ENCODE measurements at places on chromosomes 7 and 10.
A peak's percentile ranks its signal among the peaks of the same experiment; 100 is the strongest.

DNA sequence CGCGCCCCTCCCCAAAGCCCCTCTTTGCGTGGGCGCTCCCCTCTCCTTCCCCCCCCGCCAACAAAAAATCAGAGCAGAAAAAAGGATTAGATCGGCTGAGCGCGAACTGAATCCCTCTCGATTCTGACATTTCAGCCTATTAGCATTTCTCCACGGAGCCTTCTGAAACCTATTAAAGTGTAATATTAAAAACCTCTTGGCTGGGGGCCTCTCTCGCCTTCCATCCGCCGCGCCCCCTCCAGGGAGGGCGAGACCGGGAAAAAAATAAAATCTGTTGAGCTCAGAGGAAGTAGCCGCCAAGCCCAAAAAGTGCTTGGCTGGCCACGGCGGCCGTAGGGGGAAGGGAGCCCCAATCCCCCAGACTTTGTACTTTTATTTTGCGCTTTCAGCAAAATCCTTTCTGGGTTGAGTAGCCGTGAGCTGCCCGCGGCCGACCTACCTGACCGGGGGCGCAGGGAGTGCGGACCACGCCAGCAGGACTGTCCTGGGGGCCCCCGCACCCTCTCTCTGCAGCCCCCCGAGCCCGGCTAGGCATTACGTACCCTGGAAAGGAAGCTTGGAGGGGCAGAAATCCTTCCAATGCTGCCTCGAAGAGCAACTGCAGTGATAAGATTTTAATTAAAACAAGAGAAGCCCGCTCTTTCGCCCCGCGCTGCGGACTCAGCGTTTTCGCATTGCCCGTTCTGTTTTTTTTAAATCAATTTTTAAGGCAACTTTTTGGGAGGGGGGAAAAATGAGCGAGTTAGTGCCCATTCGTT is 1.3 kb upstream of the TNRC18 start:
- no peak for DNase-seq

DNA sequence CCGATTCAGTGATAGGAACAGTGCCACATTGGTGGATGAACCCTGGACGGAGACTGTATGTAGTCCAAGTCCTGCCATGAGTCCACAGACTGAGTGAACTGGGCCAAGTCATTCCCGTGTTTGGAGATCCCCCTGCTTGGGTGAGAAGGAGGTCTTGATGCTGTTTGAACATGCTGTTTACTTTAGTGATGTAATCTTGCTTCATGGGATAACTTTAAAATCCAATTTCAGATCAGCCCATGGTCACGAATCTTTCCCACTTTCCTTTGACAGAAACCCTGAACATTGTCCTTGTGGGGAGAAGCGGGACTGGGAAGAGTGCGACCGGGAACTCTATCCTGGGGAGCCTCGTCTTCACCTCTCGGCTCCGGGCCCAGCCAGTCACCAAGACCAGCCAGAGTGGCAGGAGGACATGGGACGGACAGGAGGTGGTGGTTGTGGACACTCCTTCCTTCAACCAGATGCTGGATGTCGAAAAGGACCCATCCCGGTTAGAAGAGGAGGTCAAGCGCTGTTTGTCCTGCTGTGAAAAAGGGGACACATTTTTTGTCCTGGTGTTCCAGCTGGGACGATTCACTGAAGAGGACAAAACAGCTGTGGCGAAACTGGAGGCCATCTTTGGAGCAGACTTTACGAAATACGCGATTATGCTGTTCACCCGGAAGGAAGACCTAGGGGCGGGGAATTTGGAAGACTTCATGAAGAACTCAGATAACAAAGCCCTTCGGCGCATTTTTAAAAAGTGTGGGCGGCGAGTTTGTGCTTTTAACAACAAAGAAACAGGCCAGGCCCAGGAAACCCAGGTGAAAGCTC is 26.6 kb downstream of the GIMAP8 start:
- DNase-seq = peak; percentile 49

GRCh38 chr7:102425639-102426267 is 7.6 kb upstream of the ORAI2 start:
- DNase-seq = peak; percentile 81

GRCh38 chr10:79472951-79473350 is 27.5 kb upstream of the ZCCHC24 start:
- no peak for DNase-seq

- no peak for DNase-seq
Measured at GRCh38 chr10:62709200-62709599, 95.3 kb upstream of the ADO start.

DNA sequence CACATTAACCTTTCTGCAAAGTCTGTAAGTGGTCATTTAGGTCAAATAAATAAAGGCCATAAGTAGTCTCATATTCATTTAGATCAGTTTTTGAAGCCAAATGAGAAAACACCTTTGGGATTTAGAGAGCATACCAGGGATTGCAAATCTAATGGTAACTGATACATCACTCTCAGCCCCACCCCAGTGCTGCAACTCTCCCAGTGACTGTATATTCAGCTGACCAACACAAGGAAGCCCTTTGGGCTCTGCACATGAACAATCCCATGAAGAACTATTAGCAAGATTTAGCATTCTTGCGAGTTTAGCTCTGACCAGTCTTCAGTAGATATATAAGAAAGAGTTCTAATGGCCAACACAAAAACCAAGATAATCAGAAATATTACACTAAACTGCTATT is 252.3 kb downstream of the CSTF2T start:
- no peak for DNase-seq

DNA sequence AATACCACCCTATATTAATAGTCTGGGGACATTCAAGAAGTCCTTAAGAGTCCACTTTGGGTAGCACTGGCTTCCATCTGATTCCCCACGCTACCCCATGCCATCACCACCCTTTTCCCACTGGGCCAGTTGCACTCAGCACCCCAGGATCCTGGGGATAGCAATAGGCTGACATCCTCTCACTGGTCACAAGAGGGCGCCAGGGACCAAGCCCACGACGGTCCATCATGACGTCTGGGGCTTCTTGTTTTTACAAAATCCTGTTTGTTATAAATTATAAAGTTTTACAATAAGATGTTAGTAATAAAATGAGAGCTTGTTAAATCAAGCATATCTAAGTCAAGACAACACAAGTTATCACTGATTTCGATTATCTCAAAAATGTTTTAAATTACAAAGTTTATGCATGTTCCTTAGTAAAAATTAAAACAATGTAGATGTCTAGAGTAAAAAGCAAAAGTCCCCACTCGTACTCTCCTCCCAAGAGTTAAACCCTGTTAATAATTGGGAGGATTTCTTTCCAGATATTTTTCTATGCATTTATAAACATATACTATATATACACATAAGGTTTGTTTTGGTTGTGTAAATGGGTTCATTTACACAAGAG is 15.4 kb downstream of the GPNMB start:
- DNase-seq = peak; percentile 42

DNA sequence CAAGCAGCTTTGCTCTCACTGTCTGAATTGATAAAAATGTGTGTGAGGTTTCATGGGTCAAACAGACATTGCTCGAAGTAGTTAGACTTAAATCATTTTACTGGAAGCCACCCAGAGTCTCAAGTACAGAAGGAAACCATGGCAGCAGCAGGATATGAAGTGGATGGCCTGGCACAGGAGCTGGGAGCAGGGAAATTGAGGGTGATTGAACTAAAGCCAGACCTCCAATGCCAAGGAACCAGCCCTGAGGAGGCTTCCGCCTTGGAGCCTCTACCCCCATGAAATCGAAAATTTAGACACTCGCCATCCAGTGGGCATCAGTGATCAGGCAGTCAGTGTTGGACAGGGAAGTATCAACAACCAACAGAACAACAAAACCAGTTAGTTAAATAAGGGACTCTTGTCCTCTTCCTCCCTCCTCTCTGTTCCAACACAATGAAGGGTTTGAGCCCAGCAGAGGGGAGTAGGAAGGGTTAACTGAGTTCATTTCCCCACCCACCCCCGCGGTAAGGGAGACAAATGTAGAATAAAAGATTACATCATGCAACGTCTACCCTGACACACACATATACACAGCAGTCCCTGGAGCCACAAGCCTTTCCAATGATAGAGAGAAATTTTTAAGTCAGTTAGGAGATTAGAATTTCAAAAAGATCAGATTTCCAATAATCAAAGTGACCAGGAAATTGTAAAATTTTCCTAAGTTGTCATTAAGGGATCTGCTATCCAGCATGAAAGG is 156.3 kb downstream of the SLC16A9 start:
- DNase-seq = no peak

- no peak for DNase-seq
Measured at GRCh38 chr7:26954951-26955350, 90.6 kb upstream of the SKAP2 start.

- no peak for DNase-seq
Measured at GRCh38 chr10:93566435-93567276, at the start of gene FFAR4. Gene FFAR4, plus strand, starts transcription at chr10:93566665. Its CDS starts 56 bp downstream, at chr10:93566721.

- DNase-seq = no peak
Measured at GRCh38 chr7:124022551-124022950, 10.3 kb downstream of the TMEM229A start.

- no peak for DNase-seq
Measured at GRCh38 chr7:5472432-5473315, 49.0 kb upstream of the TNRC18 start.

- no peak for DNase-seq
Measured at GRCh38 chr7:17948526-17949238, 8.4 kb upstream of the SNX13 start.

GRCh38 chr10:78581133-78581694 is 487.6 kb upstream of the ZMIZ1 start:
- no peak for DNase-seq

GRCh38 chr10:77844713-77845445 is 81.7 kb downstream of the DLG5 start:
- no peak for DNase-seq

DNA sequence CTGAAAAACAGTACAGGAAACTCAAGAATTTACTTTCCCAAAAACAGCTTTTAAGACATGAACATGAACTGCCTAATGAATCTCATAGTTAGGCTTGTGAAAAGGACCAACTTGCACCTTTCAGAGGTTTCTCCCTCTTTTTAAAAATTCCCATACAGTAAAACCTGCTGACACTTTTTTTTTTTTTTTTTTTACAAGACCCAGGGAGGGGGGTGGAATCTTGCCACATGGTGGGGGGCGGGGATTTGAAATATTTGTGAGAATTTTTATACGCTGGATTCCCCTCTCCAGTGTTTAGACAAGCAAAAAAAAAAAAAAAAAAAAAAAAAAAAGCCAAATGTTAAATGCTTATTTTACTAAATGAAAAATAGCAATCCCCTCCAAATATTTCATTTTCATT is 57.4 kb downstream of the HIBADH start:
- DNase-seq = no peak

- DNase-seq = no peak
Measured at GRCh38 chr7:1233333-1234048, 819 bp downstream of the UNCX start.

DNA sequence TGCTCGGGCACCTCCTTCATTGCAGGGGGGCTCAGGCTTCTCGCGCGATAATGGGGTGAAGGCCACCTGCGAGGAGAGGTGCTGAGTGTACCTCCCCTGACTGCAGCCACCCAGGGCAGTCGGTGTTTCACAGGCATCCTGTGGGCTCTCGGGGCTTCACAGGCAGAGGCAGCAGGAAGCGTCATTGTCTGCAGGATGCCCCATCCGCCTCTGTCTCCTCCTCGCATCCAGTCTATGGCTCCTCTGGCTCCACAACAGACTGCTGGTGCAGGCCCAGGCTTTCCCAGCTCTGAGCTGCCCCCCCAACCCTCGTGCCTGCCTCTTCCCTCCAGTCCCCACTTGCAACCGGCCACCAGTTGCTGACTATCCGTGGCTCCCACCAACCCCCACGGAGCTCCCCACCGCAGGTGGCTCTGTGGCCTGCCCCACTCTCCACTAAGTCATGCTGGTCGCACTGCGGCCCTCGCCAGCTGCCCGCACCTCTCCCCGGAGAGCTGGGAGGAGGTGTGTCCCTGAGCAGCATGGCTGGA is 36.5 kb downstream of the CAMK2B start:
- no peak for DNase-seq

DNA sequence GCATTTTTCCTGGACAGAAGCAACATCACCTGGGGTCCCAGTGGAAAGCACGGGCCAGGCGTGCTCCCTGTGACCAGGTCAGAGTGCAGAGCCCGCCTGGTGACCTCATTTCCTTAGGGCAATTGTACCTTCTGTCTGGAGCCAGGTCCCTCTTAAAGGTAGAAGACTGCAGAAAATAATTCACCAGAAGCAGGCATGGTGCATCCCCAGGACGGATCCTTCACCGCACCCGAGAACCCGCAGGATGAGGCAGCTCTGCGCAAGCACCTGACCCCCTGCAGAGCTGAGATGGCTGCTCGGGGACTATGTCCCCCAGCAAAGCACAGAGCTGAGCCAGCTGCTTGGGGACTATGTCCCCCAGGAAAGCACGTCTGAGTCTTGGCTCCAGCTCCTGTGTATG is 557.6 kb downstream of the PTPRN2 start:
- DNase-seq = no peak

DNA sequence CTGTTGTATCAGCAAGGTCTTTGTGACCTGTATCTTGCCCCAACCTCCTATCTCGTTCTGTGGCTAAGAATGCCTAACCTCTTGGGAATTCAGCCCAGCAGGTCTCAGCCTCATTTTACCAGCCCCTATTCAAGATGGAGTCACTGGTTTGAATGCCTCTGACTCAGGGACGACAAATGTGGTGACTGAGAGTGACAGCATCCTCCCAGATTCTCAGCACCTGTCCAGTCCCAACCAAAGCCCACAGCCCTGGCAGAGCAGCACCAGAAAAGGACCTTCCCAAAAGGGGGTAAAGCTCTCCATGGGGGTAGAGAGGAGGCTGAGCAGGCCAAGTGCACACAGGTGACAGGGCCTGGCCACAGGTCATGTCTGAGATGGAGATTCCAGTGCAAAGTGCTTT is 35.4 kb upstream of the GPAM start:
- DNase-seq = no peak

- no peak for DNase-seq
Measured at GRCh38 chr7:112723416-112723815, 66.8 kb downstream of the TMEM168 start.

GRCh38 chr10:103678178-103678526 is 177.2 kb downstream of the SH3PXD2A start:
- peak; percentile 81 for DNase-seq

DNA sequence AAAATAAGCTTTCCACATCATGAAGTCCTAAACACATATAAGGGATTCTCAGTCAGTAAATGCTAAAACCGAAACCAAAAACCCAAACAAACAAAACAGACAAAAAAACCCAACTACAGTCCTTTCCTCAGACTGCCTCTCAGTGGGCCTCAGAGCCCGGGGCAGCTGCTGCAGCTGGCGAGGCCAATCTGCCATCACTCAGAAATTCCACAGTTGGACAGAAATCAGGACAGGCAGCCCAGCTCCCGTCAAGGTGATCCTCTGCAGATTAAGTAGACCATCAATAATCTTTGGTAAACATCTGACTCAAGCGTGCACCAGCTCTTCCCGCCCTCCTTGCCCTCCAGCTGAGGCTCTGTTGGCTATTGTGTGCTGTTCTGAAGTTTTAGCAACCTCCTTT is 142.2 kb downstream of the ATXN7L1 start:
- DNase-seq = no peak

DNA sequence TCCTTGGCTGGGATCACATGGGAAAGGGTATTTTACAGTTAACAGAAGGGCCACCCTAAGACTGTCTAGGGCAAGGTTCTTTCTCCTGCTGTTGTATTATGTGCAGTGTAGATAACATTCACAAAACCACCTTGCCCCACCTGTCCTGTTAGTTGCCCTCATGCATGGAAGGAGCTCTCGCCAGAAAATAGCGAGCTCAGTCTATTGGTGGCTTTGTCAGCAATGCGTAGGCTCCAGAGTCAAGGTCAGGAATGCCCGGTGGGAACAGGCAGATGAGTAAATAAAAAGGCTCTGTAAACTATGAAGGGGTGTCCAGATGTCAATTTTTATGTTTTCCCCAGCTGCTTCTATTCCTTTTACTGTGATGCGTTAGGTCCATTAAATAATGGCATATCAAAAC is 107.1 kb upstream of the WDR11 start:
- DNase-seq = no peak

- DNase-seq = no peak
Measured at GRCh38 chr10:112583236-112583939, 136.4 kb downstream of the VTI1A start.
